Activated gamma-delta T cell treated with Interleukin-2 at 50 U/mL for 16 hours (primary cell): ENCODE measurements at places on chromosomes 12 and 14.

DNA sequence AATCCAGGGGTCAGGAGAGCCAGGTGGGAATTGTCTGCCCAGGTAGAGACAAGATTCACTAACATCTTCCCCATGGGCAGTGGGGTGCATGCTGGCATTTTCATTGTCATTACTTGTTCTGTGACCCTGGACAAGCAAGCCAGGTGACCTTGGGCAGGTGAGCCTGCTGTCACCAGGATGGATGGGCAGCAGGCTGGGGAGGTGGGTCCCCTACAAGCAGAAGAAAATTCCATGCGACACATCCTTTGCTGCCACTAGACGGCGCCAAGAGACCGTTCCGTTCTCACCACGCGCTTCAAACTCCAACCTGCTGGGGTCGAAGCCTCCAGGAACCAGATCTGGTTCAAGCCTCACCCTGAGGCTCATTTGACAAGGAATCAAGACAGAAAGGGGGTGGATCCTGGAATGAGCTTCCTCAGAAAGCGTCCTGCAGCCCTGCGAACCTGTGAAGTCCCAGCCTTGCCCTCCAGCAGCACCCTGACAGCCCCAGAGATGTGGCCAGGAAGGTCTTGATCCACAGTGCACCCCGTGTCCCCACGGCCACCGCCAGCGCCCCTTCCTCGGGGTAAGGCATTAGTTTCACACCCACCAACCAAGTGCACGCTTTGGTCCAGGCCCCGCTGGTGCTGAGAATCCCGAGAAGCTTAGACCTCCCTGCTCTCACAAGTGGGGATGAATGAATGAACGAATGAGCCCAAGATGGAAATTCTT, 3.2 kb upstream of the DYNC1H1 start:
- peak; percentile 72 for DNase-seq

- DNase-seq = no peak
Observed at GRCh38 chr12:50296554-50296953, 13.2 kb upstream of the LIMA1 start.

DNA sequence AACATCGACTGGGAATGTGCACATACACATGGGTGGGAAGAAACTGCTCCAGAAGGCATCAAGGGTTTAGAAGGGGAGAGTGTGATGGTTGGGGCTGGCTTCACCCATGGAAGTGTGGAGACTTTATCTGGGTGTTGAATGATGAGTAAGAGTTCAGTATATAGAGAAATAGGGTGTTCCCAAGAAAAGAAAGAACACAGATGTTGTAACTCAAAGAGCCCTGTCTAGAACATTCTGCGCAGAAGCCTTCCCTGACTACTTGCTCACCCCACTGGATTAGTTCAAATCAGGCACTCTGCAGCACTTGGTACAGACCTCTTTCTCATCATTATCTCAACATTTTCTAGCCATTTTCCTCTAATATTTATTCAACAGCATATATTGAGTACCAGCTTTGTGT, 491.7 kb downstream of the SNAPC1 start:
- no peak for DNase-seq

- no peak for DNase-seq
Observed at GRCh38 chr12:119682639-119683252, 14.8 kb downstream of the PRKAB1 start.

- no peak for DNase-seq
Observed at GRCh38 chr12:8453021-8453513, 2.7 kb upstream of the CLEC6A start.

DNA sequence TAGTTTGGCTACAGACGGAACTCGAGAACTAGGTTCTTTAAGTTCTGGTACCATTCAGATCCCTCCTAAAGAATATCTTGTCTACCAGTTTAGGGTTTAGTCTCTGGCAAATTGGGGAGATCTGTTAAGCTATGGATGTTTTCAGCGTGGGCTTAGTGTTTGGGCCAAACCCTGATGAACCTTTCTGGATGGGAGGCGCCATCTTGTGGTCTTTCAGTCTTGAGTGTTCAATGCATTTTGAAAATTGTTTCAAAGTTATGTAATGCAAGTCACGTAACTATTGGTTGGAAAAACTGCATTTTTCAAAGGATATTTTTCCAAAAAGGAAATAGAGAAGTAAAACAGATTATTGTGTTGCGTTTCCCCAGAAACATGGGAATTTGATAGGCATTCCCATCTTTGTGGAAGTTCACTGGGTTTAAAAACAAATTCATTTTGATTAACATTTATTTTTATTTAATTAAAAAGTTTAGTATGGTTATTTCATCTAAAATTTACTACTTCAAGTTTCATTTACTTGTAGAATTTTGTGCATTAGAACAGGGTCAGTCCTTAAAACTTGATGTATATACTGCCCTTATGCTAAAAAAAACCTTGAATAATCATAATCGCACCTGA, 169.0 kb downstream of the PRIMA1 start:
- no peak for DNase-seq

DNA sequence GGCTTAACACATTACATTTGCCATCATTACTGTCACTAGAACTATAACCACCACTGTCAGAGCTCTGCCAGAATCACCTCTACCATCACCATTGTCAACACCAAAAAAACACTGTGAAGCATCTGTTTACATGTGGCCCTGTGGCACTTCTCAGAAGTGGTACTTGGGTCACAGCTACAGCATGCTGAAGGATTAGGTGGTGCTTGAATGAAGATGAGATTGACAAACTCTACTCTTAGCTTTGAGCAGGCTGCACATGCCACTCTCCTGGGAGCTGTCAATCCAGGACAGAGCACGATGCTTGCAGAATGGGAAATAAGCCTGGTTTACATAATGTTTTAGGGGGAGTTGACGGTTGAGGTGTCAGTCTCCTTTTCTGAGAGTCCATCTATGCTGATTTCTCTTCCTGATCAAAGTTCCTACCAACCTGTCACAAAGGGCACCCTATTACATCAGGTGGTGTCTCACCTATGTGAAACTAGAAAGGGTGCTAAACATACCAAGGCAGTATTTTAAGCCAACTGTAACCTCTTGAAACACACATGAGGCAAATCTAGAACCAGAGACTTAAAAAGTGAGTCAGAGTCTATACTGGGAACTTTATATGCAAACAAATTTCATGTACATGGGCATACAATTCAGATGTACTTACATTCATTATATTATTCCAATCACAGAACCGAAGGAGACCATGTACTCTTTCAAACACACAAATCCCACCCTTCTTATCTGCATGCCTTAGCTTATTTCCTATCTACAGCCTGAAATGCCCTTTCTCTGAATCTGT, 258.7 kb downstream of the EMP1 start:
- DNase-seq = no peak
